ENCODE measurements at places on chromosomes 1 and 21.
A peak's percentile ranks its signal among the peaks of the same experiment; 100 is the strongest.

- no peak for DNase-seq
Observed at GRCh38 chr1:64535938-64536835, 66.3 kb downstream of the CACHD1 start.

DNA sequence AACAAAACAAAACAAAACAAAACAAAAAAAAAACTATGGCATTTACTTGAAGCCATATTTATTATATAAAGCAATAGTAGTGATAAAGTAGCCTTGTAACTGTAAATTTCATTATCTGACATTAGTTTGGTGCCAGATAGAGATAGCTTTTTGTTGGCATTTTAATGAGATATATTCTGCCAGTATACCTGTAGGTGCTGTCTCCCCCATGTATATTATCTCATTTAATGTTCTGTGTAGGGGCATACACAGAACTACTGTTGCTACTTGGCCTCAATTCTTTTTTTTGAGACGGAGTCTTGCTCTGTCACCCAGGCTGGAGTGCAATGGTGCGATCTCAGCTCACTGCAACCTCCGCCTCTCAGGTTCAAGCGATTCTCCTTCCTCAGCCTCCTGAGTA lies 67.4 kb downstream of the TMEM200B start:
- no peak for DNase-seq

- DNase-seq: no peak
Observed at GRCh38 chr1:247352175-247352574, 20.5 kb upstream of the ZNF496 start.

DNA sequence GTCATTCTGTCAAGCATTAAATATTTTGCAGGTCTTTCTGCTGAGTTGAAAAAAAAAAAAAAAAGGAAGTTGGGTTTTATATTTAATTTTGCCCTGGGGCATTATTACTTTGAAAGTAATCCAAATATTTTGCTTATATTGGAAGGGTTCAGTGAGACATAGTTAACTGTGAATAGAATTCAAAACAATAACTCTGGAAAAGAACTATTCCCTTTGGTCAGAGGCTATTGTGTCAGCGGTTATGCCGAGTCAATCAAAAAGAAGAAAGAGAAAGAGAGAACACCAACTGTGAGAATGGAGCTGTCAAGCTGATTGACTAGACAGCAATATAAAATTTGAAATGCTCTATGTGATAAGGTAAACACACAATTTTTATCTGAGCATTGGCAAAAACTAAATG lies 761.7 kb downstream of the ADGRL2 start:
- no peak for DNase-seq

DNA sequence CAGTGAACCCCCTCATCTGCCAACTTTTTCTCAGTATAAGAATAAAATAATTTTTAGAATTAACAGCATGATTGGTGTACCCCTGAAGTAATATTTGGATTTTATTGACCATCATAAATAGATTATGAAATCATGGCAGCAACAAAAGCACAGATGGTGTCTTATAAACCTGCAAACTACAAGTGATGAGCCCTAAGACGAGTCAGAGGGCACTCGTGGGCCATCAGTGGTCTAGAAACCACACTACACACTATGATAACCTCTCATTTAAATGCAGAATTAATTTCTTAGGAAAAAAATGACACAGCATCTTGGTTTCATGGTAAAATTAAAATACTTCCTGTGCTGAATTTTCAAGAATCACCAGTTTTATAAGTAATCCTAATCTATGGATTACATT lies 312.4 kb downstream of the PTBP2 start:
- no peak for DNase-seq

DNA sequence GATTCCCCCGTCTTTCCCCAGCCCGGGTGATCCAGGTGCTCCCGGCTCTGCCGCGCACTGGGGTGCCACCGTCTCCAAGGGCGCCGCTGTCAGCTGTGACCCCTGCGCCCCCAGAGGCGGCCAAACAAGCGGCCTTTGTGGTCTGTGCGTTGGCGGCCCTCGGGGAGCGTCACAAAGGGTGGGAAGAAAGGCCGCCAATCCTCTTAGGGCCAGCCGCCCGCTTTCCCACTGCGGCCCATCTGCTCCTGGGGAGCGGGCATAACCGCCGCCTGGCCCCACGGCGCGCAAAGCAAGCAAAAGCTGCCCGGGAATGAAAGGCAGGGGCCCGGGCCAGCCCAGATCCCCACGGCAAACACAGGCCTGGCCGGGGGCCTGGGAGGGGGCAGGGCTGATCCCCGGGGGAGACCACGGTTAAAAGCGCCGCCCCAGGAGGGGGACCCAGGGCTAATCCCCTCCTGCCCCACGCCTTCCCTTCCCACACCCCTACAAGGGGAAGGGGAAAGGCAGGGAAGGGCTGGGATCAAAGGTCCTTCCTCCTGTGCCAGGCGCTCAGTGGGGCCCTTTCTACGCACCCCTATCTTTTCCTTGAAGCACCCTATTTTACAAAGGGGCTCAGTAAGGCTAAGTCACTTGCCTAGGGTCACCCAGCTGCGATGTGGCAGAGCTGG lies 24.0 kb downstream of the C1QB start:
- no peak for DNase-seq

DNA sequence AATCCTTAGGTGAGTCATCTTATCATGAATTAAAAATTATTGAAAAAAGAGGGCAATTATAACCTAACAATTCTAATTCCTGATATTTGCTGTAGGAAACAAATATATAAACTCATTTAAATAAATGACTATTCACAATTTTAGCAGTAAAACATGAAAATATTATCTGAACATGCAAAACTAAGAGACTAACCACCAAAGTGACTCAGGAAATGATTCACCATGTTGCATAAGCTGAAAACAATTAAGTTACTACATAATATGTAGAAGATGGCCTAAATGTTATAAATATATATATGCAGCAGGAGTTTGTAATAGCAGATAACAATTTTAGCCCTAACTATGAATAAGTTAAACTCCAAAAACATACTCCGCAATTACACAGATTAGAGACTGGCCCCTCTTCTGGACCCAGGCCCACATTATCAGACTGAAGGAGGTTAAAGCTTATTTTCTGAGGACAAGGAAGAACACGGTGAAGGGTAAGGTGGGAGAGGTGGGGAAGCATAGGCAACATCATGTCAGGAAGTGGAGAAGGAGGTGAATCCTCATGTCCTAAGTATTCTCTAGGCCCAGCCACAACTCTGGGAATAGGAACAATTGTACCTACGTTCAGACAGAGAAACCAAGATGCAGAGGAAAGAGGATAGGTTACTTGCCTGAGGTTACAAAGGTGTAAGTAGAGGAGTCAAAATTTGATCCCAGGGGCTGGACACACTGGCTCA lies 15.6 kb upstream of the AIM2 start:
- peak; percentile 23 for DNase-seq

- DNase-seq: no peak
Observed at GRCh38 chr1:63668298-63668697, 75.1 kb downstream of the PGM1 start.

DNA sequence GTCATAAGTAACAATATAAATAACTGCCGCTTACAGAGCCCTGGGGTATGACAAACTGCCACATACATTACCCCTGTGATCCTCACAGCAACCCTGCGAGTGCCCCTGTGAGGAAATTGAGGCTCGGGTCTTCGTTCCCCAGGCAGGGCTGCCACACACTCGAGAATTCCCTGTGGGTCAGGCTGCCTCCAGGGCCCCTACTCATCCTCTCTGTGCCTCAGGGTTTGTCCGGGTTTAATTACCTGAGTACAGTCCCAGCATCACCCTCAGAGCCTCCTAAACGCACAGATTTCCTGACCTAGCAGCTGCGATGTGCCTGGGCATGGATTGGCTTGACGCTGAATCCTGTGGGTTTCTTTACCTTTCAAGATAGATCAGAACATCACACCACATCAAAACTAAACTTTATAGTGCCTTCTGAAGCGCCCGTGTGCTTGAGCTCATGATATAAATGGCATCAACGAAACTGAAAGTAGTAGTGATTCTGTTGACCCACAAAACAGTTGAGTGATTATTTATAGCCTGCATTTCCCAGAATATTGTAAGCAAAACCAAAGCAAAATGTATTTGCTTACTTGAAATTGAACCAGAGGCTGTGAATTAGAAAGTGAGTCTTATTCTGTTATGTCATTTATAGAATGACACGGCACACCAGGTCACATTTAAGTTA lies 14.0 kb downstream of the SLC37A1 start:
- DNase-seq: peak; percentile 70

DNA sequence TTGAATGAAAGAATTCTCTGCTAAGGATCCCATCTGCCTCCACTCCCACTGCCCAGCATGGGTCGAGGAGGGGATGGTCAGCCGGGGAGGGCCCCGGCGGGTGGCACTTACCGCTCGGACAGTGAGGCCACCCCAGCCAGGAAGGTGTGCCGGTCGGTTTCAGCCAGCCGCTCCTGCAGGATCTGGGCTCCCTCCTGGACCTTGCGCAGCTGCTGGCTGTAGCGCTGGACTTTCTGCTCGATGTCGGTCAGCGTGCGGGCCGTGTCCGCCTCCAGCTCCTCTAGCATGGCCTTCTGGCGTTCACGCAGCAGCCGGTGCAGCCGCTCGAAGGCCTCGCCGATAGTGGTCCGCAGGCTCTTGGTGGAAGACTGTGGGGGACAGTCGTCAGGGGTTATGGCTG lies 22.3 kb downstream of the TRIM62 start:
- no peak for DNase-seq

GRCh38 chr1:53738205-53739108 lies 507 bp downstream of the GLIS1 start:
- DNase-seq: no peak

- no peak for DNase-seq
Observed at GRCh38 chr1:87167848-87168525, 160.7 kb upstream of the LMO4 start.

- DNase-seq: no peak
Observed at GRCh38 chr1:204013052-204013451, 59.9 kb upstream of the SOX13 start.

DNA sequence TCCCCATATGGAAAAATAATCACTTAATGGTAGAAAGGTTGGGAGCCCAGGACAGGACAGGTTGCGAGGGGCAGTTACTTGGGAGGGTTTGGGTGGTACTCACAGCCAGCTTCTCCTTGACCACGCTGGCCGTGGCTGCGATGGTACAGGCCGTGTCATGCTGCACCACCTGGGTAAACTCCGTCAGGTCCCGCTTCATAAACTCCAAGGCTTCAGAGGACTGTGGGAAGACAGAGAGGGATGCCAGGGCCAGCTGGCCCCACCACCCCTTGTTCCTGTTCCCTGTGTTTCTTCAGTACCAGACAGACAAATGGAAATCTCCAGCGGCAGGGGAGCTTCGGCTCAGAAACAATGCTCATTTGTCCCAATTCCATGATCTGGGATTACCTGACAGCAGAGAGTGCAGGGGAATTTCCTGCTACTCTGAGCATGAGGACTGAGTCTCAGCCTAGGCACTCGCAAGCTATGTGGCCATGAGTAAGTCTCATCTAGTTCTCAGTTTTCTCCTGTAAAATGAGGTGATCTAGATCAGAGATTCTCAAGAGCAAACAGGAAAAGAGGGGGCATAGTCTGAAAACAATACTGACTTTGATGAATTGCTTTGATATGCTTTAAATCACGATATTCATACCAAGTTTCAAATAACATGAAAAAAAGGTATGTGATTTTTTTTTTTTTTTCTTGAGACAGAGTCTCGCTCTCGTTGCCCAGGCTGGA lies 7.4 kb downstream of the BSDC1 start:
- no peak for DNase-seq

GRCh38 chr1:155893389-155894142 lies 17.6 kb downstream of the RIT1 start:
- DNase-seq: peak; percentile 34

GRCh38 chr1:17207966-17208418 lies 3.1 kb downstream of the PADI1 start:
- DNase-seq: peak; percentile 47
